ENCODE measurements at places on chromosomes 7 and 10.

DNA sequence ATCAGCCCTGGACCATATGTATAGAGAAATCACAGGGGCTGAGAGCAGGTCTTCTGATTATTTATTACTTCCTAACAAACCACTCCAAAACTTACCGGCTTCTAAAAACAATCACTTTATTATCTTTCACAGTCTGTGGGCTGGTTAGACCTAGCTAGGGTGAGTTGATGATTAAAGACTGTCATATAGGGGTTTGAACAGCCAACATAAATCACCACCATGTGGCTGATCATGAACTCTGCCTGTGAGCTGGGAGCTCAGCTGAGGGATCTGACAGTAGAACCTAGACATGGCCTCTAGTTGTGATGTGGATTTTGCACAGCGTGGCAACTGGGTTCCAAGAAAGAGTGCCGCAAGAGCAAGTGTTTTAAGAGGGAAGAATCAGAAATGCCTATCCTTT is 305.4 kb downstream of the CSTF2T start:
- no peak for DNase-seq

DNA sequence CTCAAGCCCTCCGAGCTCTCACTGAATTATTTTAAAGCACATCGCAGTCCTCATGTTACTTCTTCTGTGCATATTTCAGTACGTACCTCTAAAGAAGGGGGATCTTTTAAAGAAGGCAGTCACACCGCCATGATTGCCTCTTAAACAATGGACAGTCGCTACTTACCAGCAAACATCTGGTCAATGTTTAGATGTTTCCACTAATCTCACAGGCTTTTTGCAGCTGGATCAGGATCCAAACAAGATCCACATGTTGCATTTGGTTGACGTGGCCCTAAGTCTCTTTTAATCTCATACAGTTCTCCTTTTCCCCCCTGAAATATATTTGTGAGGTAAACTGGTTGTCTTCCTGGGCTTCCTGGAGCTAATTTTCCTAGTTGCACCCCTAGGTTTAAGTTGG is 50.0 kb downstream of the PRF1 start:
- no peak for DNase-seq

DNA sequence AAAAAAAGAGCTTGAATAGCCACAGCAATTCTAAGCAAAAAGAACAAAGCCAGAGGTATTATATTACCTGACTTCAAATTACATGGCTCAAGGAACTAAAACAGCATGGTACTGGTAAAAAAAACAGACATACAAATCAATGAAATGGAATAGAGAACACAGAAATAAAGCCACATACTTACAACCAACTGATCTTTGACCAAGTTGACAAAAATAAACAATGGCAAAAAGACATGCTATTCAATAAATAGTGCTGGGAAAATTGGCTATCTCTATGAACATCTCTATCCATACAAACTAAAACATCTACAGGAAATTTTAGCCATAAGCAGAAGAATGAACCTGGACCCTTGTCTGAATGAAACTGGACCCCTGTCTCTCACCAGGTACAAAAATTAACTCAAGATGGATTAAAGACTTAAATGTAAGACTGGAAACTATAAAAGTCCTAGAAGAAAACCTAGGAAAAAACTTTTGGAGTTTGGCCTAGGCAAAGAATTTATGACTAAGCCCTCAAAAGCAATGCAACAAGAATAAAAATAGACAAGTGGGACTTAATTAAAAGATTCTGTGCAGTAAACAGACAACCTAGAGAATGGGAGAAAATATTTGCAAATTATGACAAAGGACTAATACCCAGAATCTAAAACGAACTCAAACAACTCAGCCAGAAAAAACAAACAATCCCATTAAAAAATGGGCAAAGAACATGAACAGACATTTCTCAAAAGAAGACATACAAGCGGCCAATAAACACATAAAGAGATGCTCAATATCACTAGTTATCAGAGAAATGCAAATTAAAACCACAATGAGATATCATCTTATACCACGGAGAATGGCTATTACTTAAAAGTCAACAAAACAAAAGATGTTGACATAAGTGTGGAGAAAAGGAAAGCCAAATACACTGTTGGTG is 72.8 kb upstream of the DDC start:
- no peak for DNase-seq

- no peak for DNase-seq
Measured at GRCh38 chr7:102295346-102296178, 8.9 kb downstream of the SH2B2 start.

DNA sequence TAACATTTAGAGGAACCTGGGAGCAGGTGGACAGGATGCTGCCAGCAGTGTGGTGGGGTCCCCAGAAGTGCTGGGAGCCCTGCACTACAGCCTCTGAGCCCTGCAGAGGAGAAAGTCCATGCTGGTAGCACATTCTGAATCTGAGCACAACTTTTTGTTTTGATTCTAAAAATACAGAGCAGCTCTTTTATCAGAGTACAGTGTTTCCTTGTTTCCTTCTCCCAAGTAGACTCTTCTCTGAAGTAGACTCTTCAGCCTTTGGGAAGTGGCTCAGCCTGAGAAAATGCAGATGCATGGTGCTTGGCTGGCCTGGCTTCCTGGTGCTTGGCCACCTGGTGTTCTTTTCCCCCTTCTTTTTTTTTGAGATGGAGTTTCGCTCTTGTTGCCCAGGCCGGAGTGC is 9.1 kb downstream of the ADCY1 start:
- DNase-seq, result no peak

DNA sequence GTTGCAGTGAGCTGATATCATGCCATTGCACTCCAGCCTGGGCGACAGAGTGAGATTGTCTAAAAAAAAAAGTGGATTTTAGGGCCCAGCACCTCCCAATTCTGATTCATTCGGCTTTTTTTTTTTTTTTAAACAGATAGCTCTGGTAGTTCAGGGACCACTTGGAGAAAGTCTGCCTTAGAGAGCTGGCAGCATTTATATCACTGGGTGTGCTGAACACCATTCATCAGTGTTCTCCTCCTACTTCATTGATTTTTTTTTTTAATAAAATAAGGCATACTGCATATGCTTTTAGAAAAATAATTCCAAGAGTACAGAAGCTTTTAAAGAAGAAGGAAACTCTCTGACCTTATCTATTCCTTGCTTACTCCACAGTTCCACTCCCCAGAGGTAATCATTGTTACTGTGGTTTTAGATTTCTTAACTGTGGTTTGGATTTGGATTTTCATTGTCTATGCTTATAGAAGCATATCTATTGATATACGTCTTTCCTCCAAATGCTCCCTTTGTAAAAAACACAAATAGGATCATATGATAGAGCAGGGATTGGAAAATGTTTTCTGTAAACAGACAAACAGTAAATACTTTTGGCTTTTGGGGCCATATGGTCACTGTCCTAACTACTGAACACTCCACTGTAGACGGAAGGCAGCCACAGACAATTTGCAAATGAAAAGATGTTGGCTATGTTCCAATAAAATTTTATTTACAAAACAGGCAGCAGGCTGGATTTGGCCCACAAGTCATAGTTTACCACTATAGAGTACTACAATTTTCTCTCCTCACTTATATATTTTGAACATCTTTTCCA is 21.1 kb upstream of the SAR1A start:
- no peak for DNase-seq

GRCh38 chr10:116186273-116186672 is 86.7 kb downstream of the GFRA1 start:
- DNase-seq, result no peak

DNA sequence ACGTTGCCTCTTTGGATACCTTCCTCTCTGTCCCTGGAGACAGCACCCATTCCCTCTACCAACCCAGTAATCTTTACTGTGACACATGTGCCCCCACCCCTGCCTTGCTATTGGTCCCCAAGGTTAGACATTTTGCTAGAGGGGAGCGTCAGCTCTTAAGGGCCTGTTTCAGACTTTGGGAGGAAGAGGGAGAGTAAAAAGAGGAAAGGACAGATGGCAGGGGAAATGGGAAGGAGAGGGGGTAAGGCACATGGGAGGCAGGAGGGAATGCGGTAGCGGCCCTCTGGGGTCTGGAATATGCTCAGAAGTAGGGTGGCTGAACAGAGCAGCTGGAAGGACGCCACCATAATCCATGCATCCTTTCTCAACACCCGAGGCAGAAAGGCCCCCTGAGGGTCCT is 12.2 kb downstream of the BLNK start:
- DNase-seq, result no peak

- no peak for DNase-seq
Measured at GRCh38 chr7:129771928-129772479, 160.5 kb downstream of the NRF1 start.

GRCh38 chr10:93412801-93413200 is 69.3 kb downstream of the MYOF start:
- no peak for DNase-seq

DNA sequence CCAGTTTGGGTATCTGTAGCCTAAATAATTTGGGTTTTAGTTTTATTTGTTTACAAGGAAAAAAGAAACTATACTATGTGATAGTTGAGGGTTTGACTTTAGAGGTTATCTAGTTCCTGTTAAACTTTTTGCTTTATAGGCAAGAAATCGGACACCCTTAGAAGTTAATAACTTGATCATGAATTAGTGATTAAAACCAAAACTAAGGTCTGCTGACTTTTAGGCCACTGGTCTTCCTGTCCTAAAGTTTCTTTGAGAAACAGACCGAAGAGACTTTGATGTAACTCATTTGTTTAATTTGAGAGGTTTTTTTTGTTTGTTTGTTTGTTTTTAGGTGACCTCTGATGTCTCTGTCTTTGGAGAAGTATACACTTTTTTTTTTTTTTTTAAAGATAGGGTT is 59.7 kb downstream of the PHTF2 start:
- DNase-seq, result no peak

DNA sequence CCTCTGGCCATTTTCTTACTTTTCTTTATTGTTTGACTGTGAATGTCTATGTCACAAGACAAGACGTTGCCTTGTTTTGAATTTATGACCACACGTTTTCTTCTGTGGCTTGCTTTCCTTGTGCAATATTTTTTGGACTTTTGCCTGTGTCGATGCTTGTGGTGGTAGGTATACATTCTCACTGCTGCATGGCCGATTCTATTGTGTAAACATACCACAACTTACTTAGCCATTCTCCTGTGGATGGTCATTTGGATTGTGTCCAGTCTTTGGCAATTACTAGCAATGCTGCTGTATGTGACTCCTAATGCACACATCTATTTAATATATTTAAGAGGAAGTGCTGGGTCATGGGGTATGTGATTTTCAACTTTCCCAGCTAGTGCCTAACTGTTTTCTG is 18.0 kb upstream of the DLG5 start:
- no peak for DNase-seq

DNA sequence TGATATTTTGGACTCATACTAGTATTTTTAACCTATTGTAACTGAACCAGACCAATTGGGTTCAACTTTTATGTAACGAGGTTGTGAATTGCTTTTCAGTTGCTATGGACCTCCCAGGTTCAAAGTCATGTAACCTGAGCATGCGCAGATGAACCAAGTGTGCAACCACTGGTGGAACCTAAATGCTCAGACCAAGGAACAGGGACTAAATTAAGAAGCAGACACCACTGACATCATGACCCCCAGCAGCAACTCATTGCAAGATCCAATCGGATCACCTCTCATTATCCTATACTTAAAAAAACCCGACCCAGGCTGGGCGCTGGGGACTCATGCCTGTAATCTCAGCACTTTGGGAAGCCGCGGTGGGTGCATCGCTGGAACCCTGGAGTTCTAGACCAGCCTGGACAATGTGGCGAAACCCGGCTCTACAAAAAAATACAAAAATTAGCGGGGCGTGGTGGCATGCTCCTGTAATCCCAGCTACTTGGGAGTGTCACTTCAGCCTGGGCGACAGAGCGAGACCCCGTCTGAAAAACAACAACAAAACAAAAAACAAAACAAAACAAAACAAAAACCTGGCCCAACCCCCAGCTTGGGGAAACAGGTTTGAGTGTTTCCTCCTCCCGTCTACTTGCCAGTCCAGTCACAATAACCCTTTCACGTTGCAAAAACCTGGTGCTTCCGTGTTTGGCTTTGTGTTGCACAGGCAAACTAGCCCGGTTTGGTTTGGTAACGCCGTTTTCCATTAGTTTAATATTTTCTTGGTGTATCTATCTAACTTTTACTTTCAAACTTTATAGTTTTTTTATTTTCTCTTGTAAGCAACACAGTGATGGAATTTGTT is 11.3 kb upstream of the ZNF518A start:
- no peak for DNase-seq

DNA sequence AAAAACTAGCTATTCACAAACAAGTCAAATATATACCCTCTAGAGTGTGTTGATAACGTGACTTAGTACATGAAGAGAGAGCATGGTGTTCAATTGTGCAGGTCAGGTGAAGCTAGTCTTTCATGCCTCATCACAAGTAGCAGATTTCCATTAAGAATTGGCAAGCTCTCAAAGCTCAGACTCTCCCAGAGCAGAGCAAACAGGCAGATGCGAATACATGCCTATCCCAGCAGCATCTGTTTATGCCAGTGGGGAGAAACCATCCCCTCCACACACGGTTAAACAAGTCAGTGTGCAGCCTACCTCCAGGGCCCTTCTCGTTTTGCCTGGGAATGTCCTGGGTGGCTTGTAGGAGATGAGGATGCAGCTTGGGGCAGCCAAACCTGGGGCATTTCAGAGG is 532.5 kb upstream of the C7orf33 start:
- DNase-seq, result no peak

DNA sequence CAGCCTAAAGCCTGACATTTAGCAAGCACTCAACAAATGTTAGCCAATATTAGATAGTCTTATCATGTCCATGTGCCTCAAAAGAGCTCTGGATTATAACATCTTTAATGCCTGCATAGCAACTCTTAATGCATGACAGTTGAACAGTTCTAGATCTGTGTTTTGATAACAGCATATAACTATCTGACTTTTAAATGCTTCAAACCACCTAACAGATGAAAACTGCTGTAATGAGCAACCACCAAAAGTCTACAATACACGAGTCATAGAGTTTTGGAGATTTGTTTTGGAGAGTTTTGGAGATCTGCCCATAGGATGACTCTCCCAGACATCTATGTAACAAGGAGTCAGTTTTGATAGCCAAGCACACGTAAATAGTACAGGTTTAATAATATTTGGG is 227.3 kb downstream of the TWIST1 start:
- DNase-seq, result no peak

DNA sequence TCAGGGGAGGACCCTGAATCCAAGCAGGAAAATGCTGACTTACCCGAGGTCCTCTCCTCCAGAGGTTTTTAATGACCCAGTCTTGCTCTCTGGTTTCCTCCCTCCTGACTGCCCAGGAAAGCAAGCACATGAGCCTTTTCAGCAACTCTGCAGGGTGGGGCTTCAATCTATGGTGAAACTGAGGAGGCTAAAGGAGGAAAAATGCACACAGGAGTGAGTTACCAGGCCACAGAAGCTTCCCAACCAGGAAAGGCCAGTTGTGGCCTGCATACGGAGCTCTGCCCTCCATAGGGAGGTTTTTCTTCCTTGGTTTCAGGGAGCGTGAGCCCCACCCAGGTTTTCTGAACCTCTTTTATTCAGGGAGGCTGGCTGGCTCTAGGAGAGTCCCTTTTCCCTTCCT is 14.1 kb upstream of the DLG5 start:
- DNase-seq, result no peak

DNA sequence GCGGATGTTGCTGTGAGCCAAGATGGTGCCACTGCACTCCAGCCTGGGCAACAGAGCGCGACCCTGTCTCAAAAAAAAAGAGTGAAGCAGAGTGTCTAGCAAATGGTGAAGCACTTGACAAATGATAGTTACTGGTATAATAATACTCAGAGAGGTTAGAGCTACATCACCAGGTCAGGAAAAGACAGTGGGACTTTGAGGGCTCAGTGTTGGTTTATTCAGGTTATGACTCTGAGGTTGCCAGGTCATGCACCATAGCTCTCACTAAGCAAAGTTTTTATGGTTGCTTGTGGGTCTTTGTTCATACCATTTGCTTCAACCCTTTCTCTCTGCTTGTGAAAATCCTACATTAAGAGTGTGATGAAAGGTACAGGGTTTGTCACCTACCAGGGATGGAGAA is 13.6 kb downstream of the MRPS33 start:
- no peak for DNase-seq

Measured in CD4-positive, alpha-beta T cell treated with Interleukin-2 at 100 ng/mL for 4 hours (primary cell).